ENCODE measurements at places on chromosomes 13 and 19. TPM values are rescaled to one million over a fixed set of nuclear protein-coding genes. Genes with fewer than 3 reads are reported as not detected.

Gene UNC13A
- 0.10 TPM for polyA plus RNA-seq

Gene METTL21C
- 17.5 TPM for polyA plus RNA-seq

Gene MRPL57
- 16.0 TPM for polyA plus RNA-seq

Gene RGL3
- 0.15 TPM for polyA plus RNA-seq

Gene CGB5
- not detected for polyA plus RNA-seq

Gene MUC16
- 0.03 TPM for polyA plus RNA-seq

Gene ZNF419
- 8.2 TPM for polyA plus RNA-seq

Gene MAG
- 0.84 TPM for polyA plus RNA-seq

Gene NLRP4
- polyA plus RNA-seq = not detected

Gene FSD1
- polyA plus RNA-seq = 1.2 TPM

Gene GEMIN7
- polyA plus RNA-seq = 22.6 TPM

Gene ANKRD10
- polyA plus RNA-seq = 252 TPM

Gene CHST8
- polyA plus RNA-seq = 0.52 TPM

Gene MCEMP1
- polyA plus RNA-seq = 0.25 TPM

Gene PRODH2
- 0.12 TPM for polyA plus RNA-seq

Gene URAD
- not detected for polyA plus RNA-seq

Gene TMEM145
- 0.41 TPM for polyA plus RNA-seq

Gene SNRPA
- 75.2 TPM for polyA plus RNA-seq

Gene ZNF570
- polyA plus RNA-seq = 6.6 TPM

Gene CATSPERD
- not detected for polyA plus RNA-seq

Gene CYP2S1
- polyA plus RNA-seq = 0.46 TPM

Gene ZNF154
- 8.3 TPM for polyA plus RNA-seq

Gene SLC35E1
- 32.3 TPM for polyA plus RNA-seq

Gene KLK2
- not detected for polyA plus RNA-seq

Gene GPALPP1
- polyA plus RNA-seq = 26.7 TPM
